ENCODE measurements at places on chromosomes 3 and 15. TPM values are rescaled to one million over a fixed set of nuclear protein-coding genes. Genes with fewer than 3 reads are reported as not detected.

Gene NR2F2
- 30.6 TPM for total RNA-seq

Gene CFAP100
- not detected for total RNA-seq

Gene RAB7A
- 151 TPM for total RNA-seq

Gene CRYGS
- total RNA-seq = 1.1 TPM

Gene DNAH12
- under 0.01 TPM for total RNA-seq

Gene MGLL
- total RNA-seq = 54.9 TPM

Gene SPATA12
- total RNA-seq = 0.03 TPM

Gene CD86
- total RNA-seq = 0.49 TPM

Gene SV2B
- not detected for total RNA-seq

Gene CAMKV
- not detected for total RNA-seq

Gene PLIN1
- total RNA-seq = 0.14 TPM

Gene GOLGA8R
- 0.34 TPM for total RNA-seq

Gene ANKUB1
- total RNA-seq = 0.82 TPM

Gene COL6A5
- not detected for total RNA-seq

Gene A4GNT
- not detected for total RNA-seq

Gene SAMMSON
- total RNA-seq = not detected

Gene FRMD5
- 10.1 TPM for total RNA-seq

Gene CKMT1A
- 28.7 TPM for total RNA-seq

Gene SAMD7
- not detected for total RNA-seq

Gene CFAP44
- total RNA-seq = 1.0 TPM

Gene UBAP1L
- 0.49 TPM for total RNA-seq

Gene TIMP4
- 0.14 TPM for total RNA-seq

Gene HESX1
- total RNA-seq = not detected

Gene GP5
- not detected for total RNA-seq

Gene CAMP
- total RNA-seq = 0.27 TPM

Gene NRG4
- total RNA-seq = not detected

Gene CIDEC
- not detected for total RNA-seq

Gene LRRIQ4
- total RNA-seq = 0.04 TPM

Gene CX3CR1
- total RNA-seq = not detected

Gene TMCO5A
- total RNA-seq = not detected

Gene NDN
- total RNA-seq = 7.5 TPM

Gene IP6K2
- 58.5 TPM for total RNA-seq

Gene ARHGEF26
- 5.2 TPM for total RNA-seq

Gene GASK1A
- 0.99 TPM for total RNA-seq

Gene P2RY1
- 1.8 TPM for total RNA-seq

Gene BOC
- total RNA-seq = 10.5 TPM

Gene GLDN
- total RNA-seq = not detected

Measured in foreskin keratinocyte (primary cell).